ENCODE measurements at places on chromosomes 16 and 17. TPM values are rescaled to one million over a fixed set of nuclear protein-coding genes. Genes with fewer than 3 reads are reported as not detected.

DNA sequence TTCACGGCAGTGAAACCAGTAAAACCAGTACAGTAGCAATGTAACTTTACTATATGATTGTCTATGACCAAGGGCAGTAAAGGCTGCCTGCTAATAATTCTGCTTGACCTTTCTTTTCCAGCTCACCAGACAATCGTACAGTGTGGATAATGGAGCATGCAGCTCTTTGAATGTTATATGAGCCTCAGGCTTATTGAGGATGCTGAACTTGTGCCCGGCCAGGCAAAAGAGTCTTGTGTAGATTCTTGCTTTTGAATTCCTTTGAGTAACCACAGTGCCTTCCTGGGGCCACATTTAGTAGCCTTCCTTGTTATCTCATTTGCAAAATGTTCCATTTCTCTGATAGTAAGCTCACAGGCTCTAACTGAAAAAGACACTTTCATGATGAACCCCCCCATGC is 131.8 kb downstream of the CDH11 start:
- no peaks in the 10 kb centered on the region for H3K36me3 ChIP-seq
- no peak for DNase-seq
- H3K27me3 ChIP-seq: no peaks in the 10 kb centered on the region
- H3K27ac ChIP-seq: no peak overlapping the region
- H3K4me3 ChIP-seq: no peak overlapping the region
- H3K4me1 ChIP-seq: no peaks in the 10 kb centered on the region

GRCh38 chr17:70110443-70110880 is 35.4 kb downstream of the KCNJ16 start:
- H3K27me3 ChIP-seq: no peaks in the 10 kb centered on the region
- H3K27ac ChIP-seq: peak overlapping the region; percentile 50
- H3K4me3 ChIP-seq: no peak overlapping the region
- no peak for DNase-seq

DNA sequence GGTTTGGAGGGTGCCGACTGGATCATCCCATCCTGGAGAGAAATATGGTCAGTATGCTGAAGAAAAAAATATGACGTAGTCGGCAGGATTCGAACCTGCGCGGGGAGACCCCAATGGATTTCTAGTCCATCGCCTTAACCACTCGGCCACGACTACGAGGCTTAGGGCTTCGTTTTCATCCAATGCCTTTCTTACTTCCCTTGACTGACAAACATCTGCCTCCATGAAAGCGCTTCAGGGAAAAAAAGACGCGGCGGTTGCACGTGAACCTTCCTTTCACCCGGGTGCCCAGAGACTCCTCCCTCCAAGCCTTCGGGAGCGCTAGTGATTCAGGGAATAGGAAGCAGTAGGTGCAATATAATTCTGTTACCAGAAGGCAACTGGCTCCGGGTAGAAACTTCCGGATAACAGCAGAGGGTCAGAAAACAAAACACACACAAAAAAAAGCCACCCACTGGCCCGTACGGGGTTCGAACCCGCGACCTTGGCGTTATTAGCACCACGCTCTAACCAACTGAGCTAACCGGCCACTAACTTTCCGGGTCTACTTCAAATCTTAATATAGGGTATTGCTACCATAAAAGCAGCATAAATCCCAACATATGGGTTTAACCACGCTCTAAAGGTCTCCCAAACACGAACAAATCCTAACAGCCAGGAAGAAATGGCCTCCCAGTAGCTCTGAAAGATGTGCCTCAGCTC is 16.3 kb upstream of the AURKB start:
- H3K27ac ChIP-seq: peak overlapping the region; percentile 97
- peak; percentile 76 for DNase-seq
- no peaks in the 10 kb centered on the region for H3K27me3 ChIP-seq

GRCh38 chr17:45907750-45908395 is 13.5 kb downstream of the MAPT start:
- no peak overlapping the region for H3K27ac ChIP-seq
- no peak overlapping the region for H3K4me3 ChIP-seq

GRCh38 chr17:79023886-79024771 is at the start of gene C1QTNF1:
Gene C1QTNF1 (plus strand): TSS chr17:79024169. CDS start chr17:79043969, 19,800 bp downstream.
- peak; percentile 78 for DNase-seq
- peaks cover 10% of the 10 kb centered on the region for H3K27me3 ChIP-seq
- H3K4me1 ChIP-seq: peaks cover 19% of the 10 kb centered on the region
- no peaks in the 10 kb centered on the region for H3K36me3 ChIP-seq

DNA sequence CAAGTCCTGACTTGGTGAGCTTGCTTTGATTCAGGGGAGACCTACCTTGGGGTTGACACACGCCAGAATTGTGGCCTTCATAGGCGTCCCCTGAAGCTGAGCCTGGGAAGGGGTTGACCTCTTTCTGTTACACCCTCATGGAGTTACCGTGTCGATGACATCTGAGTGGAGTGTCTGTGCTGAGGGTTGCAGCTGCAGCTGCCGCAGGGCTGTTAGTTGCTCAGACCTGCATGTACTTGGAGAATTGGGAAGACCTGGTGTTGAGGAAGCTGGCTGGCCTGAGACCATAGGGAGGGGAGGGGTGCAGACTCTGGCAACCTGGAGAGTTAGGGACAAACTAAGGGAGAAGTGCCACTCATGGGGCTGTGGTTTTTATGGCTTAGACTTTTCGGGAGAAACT is 9.6 kb downstream of the GSE1 start:
- H3K4me3 ChIP-seq: no peak overlapping the region
- H3K27ac ChIP-seq: no peak overlapping the region
- no peak for DNase-seq

TMIGD1 gene
- not detected for total RNA-seq

SLC2A4 gene
- total RNA-seq: 0.46 TPM
